ENCODE measurements at places on chromosomes 3 and 15.

- DNase-seq: peak; percentile 28
Observed at GRCh38 chr3:130480736-130481135, 36.2 kb upstream of the COL6A6 start.

DNA sequence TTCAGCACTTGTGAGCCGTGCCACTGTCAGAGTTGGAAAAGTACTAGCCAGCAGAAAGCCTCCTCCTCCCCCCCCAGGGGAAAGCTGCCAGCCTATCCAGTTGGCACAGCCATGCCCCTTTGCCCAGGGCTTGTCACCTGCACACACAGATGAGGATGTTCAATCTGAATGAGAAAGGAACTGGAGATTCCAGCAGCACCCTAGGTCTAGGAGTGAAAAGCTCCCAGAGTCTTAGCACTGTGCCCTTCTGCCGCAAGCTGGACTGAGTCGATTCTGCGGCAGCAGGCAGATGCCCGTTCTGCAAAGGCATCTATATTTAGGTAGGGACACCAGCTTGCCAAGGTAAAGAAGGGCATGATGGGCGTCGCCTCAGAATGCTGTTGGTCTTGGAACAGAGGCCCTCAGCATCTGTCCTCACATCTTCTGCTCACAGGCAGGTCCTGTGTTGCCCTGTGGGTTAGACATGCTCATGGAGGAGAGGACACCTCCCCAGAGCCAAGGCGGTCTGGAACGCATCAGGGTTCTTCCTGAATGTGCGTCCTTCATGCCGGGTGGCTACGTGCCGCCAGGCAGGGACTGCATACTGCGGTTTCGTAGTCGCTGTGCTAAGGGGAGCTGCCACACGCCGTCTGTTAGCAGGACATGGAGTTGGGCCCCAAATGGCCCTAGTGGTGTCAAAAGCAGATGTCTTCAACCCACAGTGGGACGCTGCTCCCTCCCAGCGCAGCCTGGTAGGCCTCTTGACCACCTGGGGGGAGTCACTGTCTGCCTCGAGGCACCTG, 109.5 kb downstream of the VGLL4 start:
- no peak for DNase-seq

- peak; percentile 84 for DNase-seq
Observed at GRCh38 chr15:33278816-33279612, 31.8 kb upstream of the RYR3 start.

GRCh38 chr15:80695911-80696661, 976 bp downstream of the ABHD17C start:
- no peak for DNase-seq

- no peak for DNase-seq
Observed at GRCh38 chr3:12363397-12364195, 74.7 kb downstream of the PPARG start.

DNA sequence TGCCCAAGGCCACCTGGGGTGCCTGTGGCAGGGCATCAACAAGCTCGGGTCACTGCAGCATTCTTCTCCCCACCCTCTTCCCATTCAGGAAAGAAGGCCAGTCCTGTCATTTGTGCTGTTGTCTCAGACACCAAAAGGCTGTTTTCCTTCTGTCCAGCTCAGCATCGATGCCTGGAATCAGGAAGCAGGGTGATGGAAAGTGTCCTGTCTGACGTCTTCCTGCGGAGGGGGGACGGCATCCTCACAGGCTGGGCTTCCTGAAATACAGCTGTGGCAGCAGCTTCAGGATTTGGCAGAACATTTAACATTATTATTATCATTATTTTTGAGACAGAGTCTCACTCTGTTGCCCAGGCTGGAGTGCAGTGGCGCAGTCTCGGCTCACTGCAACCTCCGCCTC, 33.0 kb upstream of the ANKDD1A start:
- DNase-seq: no peak

GRCh38 chr3:157127831-157128767, 31.8 kb downstream of the CCNL1 start:
- peak; percentile 89 for DNase-seq

DNA sequence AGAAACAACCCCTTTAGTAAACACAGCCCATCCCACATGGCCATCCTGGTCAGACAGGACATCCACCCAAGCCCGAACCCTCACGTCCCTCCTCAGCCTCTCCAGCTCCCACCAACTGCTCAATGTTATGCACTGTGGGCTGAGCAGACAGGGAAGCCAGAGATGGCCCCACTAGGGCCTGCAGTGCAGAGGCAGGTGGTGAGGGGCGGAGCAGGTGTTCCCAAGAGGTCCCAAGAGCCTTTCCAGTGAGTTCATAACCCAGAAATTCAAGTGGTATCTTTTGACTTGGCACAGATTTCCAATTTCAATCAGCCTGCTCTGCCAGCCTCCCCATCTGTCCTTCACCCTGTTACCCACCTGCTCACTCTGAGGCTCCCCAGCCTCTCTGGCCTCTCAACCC, 130.3 kb downstream of the LIPC start:
- no peak for DNase-seq

- DNase-seq: no peak
Observed at GRCh38 chr3:128334086-128334645, 132.5 kb downstream of the DNAJB8 start.

DNA sequence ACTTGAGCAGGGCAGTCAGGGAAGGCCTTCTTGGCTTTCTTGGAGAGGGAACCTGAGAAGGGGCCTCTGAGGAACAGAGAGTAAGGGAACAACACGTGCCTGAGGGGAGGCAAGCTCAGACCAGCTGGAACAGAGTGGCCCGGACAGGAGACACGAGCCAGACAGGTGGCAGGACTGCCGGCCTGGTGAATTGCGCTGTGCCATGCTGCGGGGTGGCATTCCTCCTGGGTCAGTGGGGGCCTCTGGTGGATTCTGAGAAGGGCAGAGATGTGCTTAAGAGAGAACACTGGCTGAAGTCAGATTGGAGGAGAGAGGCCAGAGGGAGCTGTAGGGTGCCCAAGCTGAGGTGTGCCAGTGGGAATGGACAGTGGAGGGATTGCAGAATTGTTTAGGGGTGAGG, 4.9 kb downstream of the CHAC1 start:
- DNase-seq: no peak

DNA sequence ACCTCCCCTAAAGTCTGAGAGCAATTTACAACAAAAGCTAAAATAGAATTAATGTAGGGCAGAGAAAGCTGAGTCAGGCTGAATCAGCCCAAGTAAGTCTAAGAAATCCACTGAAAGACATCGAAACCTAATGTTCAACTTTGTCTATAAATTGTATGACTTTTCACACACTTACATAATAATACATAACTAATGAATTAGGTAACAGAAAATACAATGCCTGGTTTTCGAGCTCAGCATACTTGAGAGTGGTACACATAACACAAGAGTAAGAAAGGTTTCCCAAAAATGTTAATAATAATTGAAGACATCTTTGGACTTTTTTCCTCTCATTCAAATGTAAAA, 55.3 kb upstream of the VGLL4 start:
- DNase-seq: peak; percentile 61

DNA sequence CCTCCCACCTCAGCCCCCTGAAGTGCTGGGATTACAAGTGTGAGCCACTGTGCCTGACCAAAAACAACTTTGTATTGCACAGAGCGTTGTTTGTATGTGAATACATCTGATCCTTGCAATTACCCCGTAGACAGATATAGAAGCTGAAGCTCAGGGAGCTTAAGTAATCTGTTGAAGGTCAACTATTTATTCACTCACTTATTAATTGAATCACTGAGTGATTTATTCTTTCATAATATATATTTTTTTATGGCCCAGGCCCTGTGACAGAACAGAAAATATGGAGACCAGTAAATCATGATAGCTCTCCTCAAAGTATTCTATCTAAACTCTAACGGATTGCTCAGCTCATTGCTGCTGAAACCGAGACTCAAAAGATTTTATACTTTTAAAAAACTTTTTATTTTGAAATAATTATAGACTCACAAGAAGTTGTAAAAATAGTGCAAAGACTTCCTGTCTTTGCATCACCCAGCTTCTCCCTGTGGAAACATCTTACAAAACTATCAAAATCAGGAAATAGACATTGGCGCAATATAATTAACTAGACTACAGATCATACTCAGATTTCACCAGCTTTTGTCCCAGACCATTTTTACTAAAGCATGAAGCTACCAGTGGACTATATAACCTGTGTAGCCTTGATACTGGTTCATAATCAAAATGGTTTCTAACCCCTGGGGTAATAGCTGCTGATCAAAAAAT, 466.1 kb downstream of the PDCD6IP start:
- no peak for DNase-seq

GRCh38 chr3:15523660-15524417, 2.3 kb upstream of the COLQ start:
- peak; percentile 26 for DNase-seq

GRCh38 chr3:137738710-137739109, 25.4 kb upstream of the SOX14 start:
- no peak for DNase-seq

DNA sequence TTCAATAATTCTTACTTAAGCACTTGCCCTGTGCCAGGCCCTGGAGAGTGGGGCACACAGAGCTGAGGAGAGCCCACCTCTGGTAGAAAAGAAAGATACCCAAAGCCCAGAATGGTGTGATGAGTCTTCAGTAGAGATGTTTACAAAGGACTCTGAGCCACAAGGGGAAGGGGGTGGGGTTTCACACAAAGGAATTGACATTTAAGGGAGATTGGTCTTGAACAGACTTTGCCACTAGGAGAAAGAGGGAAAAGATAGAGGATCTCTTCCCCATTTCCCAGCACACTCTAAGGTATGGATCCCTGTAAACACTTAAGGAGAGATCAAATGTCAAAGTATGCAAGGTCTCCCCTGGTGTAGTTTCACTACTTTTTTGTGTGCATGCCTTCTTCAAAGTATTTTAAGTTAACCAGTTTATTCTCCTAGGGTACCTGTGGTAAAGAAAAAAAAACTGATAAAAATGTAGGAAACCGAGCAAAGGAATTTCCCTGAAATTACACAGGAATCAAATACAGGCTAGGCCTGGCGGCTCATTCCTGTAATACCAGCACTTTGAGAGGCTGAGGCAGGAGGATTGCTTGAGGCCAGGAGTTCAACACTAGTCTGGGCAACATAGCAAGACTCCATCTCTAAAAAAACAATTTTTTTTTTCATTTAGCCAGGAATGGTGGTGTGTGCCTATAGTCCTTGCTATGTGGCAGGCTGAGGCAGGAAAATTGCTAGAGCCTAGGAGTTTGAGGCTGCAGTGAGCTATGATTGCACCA, 117.6 kb upstream of the SKOR1 start:
- peak; percentile 5 for DNase-seq

- no peak for DNase-seq
Observed at GRCh38 chr3:14357463-14357862, 44.9 kb upstream of the SLC6A6 start.

GRCh38 chr3:168425936-168426595, 330.3 kb upstream of the GOLIM4 start:
- DNase-seq: peak; percentile 52

DNA sequence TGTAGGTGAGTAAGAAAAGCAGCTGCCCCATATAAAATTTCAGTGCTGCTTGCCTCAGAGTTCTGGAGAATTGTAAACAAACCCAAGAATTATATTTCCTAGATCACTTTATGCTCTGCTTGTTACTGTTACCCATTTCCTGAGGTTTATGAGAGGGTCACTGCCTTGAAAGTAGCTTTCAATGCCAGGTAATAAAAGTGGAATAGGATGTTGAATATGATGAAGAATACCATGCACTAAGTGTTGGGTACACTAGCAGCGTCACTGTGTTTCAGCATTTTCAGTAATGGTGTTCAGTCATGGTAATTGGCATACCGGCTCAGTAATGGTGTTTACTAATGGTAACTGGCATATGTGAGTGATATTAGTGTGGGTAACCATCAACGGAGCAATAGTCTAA, 449.8 kb upstream of the TPRG1 start:
- DNase-seq: peak; percentile 16

DNA sequence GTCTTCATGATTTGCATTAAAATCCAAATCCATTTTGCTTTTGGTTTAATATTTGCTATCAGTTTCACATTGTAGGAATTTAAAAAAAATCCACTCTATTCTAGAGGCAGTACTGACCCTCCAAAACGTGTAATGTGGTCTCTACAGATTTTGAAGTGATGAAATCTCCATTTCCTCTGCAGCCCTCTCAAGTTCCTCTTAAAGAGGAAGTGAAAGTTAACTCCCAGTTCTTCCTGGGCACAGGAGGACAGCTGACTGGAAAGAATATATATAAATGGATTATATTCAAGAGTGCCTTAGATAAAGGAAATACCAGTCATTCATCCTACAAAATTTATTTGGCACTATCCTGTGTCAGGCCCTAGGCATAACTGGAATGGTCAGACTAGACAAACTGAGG, 83.5 kb upstream of the PLCL2 start:
- no peak for DNase-seq

DNA sequence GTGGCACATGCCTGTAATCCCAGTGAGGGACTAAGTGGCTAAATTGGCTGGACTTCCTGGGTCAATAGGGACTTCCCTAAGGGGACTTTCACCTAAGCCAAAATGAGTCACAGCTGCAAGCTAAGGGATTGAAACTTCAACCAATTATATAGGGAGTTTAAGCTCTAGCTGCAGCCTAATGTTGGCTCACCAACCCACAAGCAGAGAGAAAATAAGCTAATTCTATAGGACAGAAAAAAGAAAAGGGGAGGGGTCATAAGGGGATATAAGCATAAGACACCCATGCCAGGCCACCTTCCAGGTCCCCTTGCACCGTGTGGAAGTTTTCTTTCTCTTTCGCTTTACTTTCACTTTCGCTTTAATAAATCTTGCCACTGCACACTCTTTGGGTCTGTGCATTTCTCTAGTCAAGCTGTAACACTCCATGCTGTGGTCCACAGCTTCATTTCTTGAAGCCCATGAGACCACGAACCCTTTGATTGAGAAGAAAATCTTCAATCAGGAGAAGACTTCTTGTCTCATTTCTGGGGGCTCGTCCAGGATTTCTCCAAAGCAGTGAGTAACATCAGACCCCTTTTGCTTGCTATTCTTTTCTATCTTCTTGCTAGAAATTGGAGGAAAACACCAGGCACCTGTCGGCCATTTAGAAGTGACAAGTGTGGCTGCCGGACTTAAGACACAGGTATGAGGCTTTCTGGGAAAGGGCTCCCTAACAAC, 192.3 kb downstream of the IGSF11 start:
- no peak for DNase-seq

DNA sequence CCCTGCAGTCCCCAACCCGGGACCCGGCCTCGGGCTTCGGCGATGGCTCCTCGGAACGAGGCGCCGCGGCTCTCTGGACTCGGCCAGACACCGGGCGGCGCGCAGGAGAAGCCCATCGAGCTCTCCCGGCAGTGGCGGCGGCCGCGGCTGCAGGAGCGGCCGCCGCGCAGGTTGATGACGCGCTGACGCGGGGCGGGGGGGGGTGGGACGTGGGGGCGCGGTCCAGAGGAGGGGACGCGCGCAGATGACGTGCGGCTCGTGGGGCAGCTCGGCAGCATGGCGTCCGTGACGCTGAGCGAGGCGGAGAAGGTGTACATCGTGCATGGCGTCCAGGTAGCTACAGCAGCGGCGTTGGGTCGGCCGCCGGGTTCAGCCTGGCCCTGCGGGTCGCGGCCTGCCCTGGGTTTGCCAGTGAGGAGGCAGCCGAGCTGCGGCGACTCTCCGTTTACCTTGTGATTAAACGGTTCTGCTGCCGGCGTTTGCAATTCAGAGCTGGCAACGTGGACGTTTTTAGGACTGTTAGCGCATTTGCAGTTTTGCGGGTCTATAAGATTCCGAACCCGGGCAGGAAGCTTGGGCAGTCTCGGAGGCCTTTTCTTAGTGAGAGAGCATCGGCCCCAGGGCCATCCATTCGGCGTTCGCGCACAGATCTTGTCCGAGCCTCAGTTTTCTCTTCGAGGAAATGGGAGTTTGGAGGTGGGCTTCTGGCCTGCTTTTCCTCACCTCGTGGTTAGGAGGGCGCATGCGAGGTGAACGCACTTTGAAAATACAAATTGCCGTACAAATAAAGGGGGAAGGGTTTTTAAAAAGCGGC, at the start of the genes EXOSC7 and ZDHHC3:
EXOSC7 (plus strand) TSS at position 243 of the 814 bp plus-strand sequence; CDS start at position 277, 34 bp downstream.
ZDHHC3 (minus strand) TSS at position 173 of the 814 bp plus-strand sequence. CDS start 16,738 bp downstream, outside the sequence.
- DNase-seq: peak; percentile 81

Measured in IMR-90 (cell line).